Sciatic nerve (tissue), 2 donors: ENCODE measurements at places on chromosomes 6 and 20. TPM values are rescaled to one million over a fixed set of nuclear protein-coding genes. Genes with fewer than 3 reads are reported as not detected.

SLC22A1 gene
- 1.1 TPM for total RNA-seq

ID1 gene
- 373 TPM for total RNA-seq

NMBR gene
- total RNA-seq, result 0.45 TPM

MYB gene
- total RNA-seq, result 0.22 TPM

SLPI gene
- total RNA-seq, result 95.5 TPM

MRAP2 gene
- total RNA-seq, result 10.3 TPM

GPR6 gene
- total RNA-seq, result not detected

FILIP1 gene
- total RNA-seq, result 40.2 TPM

PSMA7 gene
- 124 TPM for total RNA-seq

LTB gene
- total RNA-seq, result 4.0 TPM

GSTA3 gene
- not detected for total RNA-seq

PAK5 gene
- total RNA-seq, result 0.18 TPM

KIAA1586 gene
- 21.5 TPM for total RNA-seq

ZBTB9 gene
- 6.5 TPM for total RNA-seq

TNFRSF6B gene
- total RNA-seq, result 6.1 TPM

RAET1G gene
- 0.53 TPM for total RNA-seq

RAD21L1 gene
- total RNA-seq, result not detected

ENPP3 gene
- total RNA-seq, result 1.7 TPM

SLC16A10 gene
- total RNA-seq, result 3.1 TPM

TFAP2D gene
- not detected for total RNA-seq

SDCBP2 gene
- 5.9 TPM for total RNA-seq

CEP85L gene
- total RNA-seq, result 50.4 TPM

FRK gene
- total RNA-seq, result 0.85 TPM

SYNDIG1 gene
- 17.9 TPM for total RNA-seq
